IPS DF 19.7 (cell line): ENCODE measurements at places on chromosomes 2 and 18.

GRCh38 chr2:209901172-209901571 lies 101.3 kb upstream of the RPE start:
- no peak for DNase-seq

DNA sequence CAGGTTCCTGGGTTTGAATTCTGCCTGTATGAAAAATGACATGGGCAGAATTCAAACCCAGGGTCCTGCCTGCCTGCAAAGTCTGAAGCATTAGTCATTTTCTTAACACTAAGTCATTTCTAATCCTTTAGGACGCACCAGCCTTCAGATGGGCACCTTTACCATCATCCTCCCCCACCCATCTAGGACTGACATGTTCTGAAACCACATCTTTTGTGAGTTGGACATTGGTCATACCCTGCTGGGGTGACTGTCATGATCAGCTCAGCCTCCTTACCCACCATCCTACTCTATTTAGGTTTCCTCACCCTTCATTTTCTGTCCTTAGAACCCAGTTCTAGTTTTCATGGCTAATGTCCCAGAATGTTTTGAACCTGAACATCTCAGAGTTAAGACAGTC lies 104.9 kb downstream of the TRIB2 start:
- no peak for DNase-seq

DNA sequence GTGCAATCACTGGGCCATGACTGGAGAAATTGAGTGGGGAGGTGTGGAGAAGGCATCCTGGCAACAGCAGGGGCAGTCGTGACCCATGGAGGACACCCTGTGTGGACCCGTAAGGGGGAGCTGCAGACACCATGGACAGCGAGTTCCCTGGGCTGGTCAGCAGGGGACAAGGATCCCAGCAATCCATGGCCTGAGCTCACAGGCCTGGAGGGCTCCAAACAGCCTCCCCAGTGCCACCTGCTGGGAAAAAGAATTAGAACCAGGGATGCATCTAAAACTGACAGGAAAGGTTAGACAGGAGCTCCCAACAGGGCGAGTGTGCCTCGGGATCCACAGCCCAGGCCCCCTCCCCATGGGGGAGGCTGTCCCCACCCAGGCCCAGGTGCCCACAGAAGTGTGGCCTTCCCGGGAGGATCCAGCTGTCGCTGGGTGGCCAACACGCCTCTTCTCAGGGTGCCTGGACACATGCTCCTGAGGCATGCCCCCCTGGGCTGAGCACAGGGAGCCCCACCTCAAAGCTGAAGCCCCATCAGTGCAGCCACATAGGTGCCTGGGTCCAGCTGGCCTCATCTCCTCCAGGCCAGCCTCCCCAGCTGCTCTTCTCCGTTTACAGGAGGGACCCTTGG lies 20.5 kb upstream of the KIF1A start:
- no peak for DNase-seq

GRCh38 chr2:113013336-113013661 lies 8.0 kb downstream of the IL36A start:
- no peak for DNase-seq

DNA sequence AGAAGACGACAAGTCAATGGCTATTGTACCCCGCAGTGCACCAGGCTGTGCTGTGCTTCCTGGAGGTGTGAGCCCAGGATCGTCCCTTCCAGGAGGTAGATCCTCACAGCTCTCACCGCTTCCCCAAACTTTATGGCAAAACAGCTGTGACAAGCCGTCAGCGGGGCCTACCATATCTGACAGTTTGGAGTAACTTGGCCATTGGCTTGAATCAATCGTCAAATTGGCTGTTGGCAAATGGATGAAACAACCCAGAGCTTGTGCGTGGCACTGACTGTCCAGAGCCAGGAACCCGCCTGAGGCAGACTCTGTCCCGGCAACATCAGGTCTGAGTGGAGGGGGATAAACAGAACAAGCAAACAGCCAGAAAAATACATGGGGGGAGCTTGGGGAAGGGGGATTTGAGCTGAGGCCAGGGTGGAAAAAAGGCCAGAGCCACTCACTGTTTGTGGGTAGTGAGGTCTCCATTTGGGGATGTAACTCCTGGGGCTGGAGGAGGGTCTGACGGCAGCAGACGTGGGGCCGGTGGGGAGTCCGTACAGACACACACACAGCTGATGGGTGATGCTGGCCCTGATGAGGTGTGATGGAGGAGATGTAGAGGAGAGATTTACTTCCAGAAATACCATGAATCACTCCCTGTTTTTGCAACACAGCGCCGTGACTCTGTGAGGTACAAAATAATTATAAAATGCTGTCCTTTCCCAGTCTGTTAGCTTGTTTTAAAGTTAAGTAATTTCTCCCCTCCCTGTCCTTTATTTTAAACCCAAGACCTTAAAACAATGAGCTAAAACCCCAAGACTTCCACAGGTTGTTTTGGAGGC lies 174.8 kb downstream of the TWIST2 start:
- no peak for DNase-seq

GRCh38 chr2:17588031-17588430 lies 47.5 kb downstream of the VSNL1 start:
- DNase-seq, result no peak

GRCh38 chr2:209556354-209556961 lies 132.6 kb downstream of the MAP2 start:
- DNase-seq, result no peak

DNA sequence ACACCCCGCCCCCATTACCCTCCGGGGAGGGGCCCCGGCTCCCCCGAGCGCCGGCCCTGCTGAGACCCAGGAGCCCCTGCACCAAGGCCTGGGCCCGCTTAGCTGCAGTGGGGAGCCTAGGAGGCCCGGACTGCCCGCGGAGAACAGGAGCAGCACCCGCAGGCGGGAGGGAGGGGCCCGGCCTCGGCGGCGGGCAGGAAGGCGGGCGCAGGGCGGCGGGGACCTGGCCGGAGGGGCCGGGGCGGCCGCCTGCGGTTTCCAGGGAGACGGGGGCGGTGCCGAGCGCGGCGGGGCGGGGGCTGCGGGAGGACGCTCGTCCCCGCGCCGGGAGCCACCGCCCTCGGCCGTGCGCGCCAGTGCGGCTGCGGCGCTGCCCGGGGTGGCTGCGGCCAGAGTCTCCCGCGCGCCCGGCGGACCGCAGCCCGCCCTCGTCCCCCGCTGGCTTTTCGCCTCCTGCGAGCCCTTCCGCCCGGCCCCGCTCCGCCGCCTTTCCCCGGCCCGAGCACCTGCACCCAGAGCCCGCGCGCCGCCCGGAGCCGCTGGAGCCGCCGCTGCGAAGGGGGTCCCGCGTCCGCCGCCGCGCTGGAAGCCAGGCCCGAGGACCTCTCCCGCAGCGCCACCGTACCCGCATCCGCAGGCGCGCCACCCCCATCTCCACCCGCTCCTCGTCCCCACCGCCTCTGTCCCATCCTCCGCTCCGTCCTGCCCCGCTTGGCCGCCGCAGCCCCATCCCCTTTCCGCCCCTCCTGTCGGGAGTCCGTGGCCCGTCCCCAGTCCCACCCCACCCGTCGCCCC lies 17.2 kb downstream of the GPC1 start:
- DNase-seq, result no peak

DNA sequence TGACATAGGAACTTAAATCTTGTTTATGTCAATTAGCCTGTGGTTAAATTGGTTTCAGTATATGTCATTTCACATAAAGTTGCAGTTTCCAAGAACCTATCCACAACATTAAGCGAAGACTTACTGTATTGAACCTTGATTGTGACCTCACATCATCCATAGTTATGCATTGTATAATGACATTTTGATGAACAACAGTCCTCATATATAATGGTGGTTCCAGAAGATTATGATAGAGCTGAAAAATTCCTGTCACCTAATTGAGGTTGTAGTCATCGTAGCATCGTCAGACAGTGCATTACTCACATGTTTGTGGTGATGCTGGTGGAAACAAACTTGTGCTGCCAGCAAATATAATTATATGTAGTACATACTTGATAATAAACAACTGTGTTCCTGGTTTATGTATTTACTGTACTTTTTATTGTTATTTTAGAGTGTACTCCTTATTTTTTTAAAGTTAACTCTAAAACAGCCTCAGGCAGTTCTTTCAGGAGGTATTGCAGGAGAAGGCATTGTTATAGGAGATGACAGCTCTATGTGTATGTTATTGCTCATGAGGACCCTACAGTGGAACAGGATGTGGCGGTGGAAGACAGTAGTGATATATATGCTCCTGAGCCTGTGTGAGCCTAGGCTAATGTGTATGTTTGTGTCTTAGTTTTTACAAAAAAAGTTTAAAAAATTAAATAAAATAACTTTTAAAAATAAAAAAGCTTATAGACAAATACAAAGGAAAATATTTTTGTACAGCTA lies 56.6 kb downstream of the UBE2E3 start:
- no peak for DNase-seq

DNA sequence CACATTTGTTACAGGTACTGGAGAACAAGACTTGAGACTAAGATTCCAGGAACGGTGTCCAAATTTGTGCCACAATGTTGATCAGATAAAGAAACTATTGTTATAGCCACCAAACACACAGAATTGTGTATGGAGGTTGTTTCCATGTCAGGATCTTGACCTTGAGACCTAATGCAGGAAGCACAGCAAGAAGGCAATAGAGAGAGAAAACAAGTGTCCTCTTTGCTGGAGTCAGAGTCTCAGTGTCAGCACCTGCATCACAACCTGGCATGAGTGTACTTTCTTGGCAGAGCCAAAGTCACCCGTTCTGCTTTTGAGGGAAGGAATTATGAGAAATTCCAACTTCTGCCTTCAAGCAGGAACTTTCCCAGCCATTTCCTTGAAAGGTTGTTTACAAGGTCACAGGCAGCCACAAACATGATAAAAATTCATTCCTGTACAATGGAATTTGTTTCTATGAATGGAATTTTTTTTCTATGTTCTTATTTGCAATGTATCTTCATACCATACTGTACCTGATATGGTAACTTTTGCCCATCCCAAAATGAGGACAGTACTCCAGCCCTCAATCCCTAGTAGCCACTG lies 118.4 kb downstream of the PKP4 start:
- no peak for DNase-seq

DNA sequence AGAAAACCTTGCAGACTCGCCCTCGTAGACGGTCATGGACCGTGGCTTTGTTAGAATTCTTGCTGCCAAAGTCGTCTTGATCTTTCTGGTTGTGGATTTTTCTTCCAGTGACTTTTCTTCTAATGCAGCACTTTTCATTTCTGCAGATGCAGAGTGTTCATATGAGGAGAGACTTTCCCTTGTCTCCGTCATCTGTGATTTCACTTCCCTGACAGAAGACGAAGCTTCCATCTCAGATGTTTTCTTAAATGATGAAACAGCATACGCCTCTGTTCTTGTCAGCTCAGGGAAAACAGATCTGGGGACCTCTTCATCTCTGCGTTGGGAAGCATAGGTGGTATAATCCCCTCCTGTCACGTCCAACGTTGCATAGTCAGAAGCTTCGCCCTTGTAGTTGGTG lies 50.9 kb downstream of the PLEKHA3 start:
- no peak for DNase-seq

GRCh38 chr2:12127638-12128037 lies 381.2 kb downstream of the LPIN1 start:
- no peak for DNase-seq

DNA sequence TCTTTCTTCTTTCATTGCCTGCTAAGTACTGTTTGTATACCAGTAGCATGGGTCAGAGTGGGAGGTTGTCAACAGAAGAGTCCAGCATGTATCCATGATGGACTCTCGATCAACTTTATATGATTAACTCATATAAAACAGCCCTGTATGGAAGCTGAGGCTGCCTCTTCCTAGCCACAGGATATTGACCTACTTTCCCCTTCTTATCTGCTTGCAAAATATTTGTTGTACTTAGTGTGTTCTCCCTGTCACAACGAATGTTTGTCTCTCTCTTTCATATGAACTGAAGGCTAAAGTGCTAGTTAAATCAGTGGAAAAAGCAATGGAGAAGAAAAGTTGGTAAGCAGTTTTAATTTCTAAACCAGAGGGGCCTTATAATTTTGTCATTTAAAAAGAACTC lies 17.8 kb downstream of the MYO1B start:
- DNase-seq, result no peak

DNA sequence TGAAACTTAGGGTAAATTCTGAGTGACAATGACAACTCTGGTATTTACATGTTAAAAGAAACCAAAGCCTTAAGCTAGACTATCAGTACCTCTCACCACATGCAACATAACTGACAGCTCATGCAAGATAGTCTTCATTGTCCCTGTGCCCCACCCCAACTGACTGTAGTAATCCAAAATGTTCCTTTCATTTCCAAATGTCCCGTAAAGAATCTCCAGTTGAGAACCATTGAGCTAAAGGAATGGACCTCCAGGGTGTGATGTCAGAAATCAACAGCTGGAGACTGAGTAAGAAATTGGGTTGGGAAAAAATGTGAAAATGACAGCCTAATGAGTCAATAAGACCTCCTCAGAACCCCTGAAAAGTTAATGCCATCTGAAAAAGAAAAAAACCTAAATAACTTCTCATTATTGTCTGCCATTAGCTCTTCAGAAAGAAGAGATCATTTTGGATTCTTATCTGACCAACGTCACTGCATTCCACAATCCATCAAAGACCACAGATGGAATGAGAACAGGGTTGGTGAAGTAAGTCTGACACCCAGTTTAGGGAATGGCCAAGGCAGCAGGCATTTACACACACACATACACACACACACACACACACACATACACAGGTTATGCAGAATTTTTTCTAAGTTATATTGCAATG lies 51.7 kb upstream of the ACVR2A start:
- DNase-seq, result no peak

DNA sequence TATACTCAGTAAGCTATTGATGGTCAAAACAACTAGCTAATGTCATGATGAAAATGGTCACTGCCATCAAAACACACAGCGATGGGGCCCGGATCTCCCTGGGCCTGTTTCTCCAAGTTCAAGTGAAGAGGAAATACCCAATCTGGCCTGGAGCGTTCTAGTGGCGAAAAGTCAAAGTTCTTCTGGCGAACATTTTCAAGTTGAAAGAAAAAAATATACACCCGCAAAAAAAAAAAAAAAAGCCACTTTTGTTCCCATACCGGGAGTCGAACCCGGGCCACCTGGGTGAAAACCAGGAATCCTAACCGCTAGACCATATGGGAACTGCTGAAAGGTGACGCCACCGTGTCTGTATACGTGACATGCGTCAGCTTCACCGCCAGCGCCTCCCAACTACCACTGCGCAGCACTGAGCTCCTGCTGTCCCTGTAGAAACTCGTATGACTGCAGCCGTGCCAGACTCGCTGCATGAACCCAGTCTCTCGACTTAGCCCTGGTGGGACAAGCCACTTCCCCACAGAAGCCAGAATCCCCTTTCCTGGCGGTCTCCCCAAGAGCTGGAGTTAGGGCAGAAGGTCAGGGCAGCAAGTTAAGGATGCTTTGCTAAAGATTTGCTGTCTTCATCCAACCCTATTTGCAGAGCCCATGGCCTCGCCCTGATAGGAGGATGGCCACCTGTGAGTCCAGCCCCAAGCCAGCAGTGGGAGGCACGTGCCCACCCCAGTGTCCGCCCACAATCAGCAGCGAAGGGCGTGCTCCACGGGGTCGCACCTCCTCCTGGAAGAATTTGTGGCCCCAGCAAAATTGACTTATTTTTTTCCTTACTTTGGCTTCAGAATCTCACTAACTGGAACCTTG lies 5.6 kb upstream of the IMP4 start:
- no peak for DNase-seq

DNA sequence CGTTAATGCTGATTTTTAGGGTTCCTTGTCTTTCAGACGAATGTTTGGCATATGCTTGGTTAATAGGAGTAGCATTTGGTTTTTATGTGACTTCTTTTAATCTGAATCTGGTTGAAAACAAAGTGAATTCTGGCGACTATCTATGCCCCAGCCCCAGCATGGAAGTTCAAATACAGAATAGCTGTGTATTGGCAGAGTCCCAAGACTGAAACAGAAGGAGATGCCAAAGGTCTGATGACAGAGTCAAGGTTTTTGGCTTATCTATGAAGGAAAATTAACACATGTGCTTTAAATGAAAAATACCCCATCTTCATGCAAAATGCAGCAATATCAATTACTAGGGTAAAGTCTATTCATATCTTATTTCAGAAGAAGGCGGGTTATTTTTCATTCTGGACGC lies 734.8 kb upstream of the NXPH2 start:
- no peak for DNase-seq
